CD14-positive monocyte (primary cell): ENCODE measurements at places on chromosomes 16 and 17.

DNA sequence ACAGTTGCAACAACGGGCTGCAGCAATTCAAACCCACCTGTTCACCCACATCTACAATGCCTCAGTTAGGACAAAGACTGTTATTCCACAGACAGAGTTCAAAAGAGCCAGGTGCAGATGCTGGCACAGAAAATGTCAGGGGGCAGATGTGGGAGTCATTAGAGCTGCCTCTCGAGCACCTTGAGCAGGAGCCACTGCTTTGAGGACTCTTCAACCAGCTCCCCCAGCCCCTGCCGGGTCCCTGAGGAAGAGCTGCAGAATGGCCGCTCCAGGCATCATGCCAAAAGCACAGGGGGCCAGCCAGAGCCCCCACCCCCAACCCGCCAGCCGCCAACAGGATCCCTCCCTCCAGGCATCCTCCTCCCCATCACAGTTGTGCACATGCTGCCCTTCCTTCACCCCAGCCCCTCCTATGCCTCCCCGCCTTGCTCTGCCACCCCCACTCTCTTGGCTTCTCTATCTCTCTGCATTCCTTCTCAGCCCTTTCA lies 20.8 kb downstream of the C17orf67 start:
- no peak for DNase-seq

DNA sequence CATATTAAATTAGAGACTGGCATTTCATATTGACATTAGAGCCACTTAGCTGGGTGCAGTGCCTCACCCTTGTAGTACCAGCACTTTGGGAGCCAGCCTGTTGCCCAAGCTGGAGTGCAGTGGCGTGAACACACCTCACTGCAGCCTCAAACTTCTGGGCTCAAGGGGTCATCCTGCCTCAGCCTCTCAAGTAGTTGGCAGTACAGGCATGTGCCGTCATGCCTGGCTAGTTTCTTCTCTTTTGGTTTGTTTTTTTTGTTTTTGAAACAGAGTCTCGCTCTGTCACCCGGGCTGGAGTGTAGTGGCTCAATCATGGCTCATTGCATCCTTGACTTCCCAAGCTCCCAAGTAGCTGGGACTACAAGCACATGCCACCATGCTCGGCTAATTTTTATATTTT lies 8.7 kb downstream of the PPM1E start:
- DNase-seq: no peak

GRCh38 chr17:47301161-47301560 lies 22.6 kb upstream of the EFCAB13 start:
- no peak for DNase-seq

GRCh38 chr16:28277537-28278388 lies 14.6 kb upstream of the SBK1 start:
- DNase-seq: peak; percentile 70

- DNase-seq: peak; percentile 75
These were observed 13.1 kb downstream of the TBC1D24 start for GRCh38 chr16:2487903-2488531.

- no peak for DNase-seq
These were observed 1.2 kb upstream of the CBLN1 start for GRCh38 chr16:49282690-49283375.

GRCh38 chr16:674968-675883 lies at the start of gene RHBDL1:
Gene RHBDL1 (plus strand): TSS chr16:675671. CDS start chr16:675791, 120 bp downstream.
- DNase-seq: no peak

- DNase-seq: no peak
These were observed 59.6 kb downstream of the TANGO6 start for GRCh38 chr16:68902969-68903345.

GRCh38 chr17:41308918-41309359 lies at the start of gene KRTAP16-1:
Gene KRTAP16-1 (minus strand): TSS chr17:41309309. CDS start chr17:41309253, 56 bp downstream.
- no peak for DNase-seq

GRCh38 chr16:67936124-67936879 lies at the start of gene PSMB10:
Gene PSMB10 (minus strand): TSS chr16:67936850. CDS start chr16:67936749, 101 bp downstream.
- no peak for DNase-seq

DNA sequence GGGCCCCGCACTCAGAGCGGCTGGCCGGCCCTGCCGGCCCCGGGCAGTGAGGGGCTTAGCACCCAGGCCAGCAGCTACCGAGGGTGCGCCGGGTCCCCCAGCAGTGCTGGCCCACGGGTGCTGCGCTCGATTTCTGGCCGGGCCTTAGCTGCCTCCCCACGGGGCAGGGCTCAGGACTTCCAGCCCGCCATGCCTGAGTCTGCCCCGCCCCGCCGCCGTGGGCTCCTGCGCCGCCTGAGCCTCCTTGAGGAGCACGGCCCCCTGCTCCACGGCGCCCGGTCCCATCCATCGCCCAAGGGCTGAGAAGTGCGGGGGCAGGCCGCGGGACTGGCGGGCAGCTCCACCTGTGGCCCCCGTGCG lies 67.9 kb upstream of the AMZ2 start:
- DNase-seq: no peak

DNA sequence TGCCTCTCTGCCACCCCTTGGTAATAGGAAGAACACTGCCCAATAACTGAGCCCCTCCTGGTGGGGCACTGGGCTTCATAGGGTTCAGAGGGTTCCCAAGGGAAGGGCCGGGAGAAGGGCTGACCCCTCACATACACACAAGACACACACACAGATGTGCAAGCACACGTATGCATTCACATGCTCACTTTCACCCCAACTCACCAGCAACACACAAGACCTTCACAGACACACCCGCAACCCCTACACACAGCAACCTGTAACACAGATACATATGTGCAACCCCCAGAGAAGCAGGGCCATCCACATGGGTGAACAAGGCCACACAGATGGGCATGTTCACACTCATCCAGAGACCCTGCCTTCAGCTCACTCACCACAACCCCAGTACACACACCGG lies 225.1 kb downstream of the ZNF423 start:
- DNase-seq: no peak

DNA sequence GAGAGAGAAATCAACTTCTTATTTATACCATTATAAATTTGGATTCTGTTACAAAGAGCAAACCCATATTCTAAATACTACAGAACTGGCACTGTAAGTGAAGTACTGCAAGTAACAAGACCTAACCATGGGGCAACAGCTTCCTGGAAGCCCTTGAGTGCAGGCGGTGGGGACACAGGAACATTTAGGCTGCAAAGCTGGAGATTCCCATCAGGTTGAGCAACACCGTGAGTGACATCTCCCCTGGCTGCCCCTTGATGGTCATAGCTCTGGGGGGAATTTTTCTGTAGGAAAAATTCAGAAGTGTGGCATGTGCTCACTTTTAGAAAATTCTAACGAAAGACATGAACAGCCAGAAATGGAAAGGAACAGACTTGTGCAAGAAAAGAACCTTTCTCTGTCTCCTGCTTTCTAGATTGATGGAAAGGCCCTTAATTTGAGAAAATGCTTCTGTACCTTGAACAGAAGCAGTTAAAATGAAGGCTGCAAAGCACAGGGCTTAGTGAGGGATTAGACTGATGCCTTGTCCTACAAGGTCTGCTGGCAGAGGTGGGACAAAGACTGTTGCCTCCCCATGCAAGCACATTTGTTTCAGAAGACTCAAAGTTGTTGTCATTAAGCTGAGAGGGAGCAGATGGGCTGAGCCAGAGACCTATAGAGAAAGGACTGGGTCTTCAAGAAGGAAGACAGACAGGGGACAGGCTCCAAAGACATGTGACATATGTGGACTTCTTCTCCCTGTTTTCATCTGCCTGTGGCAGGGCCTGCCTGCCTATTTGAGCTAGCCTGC lies 380.8 kb downstream of the SLC39A11 start:
- DNase-seq: no peak

- no peak for DNase-seq
These were observed 23.0 kb upstream of the CHMP6 start for GRCh38 chr17:80968602-80969029.

GRCh38 chr16:11151885-11152629 lies 103.9 kb downstream of the SOCS1 start:
- no peak for DNase-seq

GRCh38 chr17:4340914-4341615 lies 25.4 kb downstream of the UBE2G1 start:
- DNase-seq: no peak

- DNase-seq: peak; percentile 36
These were observed 58.7 kb downstream of the SOCS3 start for GRCh38 chr17:78300962-78301820.

GRCh38 chr17:77323413-77324171 lies 182.8 kb downstream of the SEC14L1 start:
- DNase-seq: no peak

GRCh38 chr17:6713918-6714271 lies 726 bp upstream of the SLC13A5 start:
- no peak for DNase-seq

DNA sequence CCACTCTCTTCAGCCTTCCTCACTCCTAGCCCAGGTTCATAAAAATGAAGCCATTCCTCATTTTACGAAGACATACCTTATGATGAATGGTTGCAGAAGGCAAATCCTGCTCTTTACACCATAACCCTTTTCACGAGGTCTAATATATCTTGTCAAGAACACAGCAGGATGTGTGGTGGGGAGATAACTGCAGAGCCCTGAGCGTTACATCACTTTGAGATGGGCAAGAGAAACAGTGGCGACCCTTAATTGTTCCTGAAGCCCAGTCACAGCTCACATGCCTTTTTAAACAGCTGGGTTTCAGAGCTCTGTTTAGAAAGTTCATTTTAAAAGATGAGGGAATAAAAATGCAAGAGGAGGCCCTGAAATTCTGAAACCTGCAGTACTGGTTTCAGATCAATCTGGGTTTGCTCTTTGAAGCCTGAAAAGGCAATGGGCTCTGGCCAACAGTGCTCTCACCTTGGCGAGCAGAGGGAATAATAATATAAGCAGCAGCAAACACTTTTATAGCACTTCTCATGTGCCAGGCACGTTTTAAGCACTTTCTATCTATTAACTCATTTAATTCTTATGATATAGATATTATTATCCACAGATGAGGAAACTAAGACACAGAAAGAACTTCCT lies 2.9 kb downstream of the FAM117A start:
- DNase-seq: no peak
